Fibroblast of skin of scalp (primary cell): ENCODE measurements at places on chromosomes 7 and 10.

GRCh38 chr7:137670222-137671064, 176.3 kb downstream of the DGKI start:
- DNase-seq, result peak; percentile 78

DNA sequence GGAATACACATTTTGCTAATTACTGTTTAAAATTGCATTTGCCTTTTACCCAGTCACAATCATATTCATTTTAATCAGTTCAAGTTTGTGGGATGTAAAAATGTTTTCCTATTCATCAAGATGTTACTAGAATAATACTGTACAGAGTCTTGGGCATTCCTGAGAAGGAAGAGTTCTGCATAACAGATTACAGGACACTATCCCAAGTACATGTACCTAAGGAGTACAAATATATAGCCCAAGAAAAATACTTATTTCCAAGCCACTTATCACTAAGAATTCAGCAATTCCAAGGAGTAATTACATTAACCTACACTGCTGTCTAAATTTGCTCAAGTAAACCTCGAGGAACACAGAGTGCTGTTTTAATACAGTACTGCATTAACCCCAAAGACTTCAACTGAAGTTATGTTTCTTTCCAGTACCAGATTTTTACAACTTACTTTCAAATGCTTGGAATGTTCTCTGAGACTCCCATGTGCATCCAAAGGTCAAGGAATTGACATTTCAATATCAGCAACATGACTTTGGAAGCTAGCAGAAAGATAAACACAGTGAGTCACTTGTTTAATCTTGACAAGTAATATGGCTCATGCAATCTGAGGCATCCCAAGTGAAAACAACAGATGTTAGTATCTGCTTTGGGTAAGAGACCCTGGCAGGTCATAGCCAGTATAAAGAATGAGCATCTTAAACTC, 125.4 kb upstream of the BET1 start:
- peak; percentile 89 for DNase-seq

DNA sequence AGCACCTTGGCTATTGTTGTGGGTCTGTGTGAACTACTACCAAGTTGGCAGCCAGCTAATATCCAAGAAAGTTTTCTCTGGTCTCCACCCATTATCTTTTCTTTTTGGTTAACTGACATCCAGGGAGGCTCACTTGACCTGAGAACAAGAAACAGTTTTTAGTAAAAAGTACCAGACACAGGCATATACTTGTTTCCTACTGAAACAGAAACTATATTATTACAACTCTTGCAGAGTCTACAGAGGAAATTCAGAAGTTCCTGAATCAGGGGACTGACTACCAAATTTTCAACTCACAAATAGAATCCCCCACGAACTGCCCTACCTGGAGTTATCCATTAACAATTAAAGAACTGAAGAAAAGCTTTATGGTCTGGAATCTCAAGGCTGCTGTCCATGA, 168.9 kb downstream of the KCND2 start:
- DNase-seq, result no peak

- DNase-seq, result no peak
These were observed 666 bp downstream of the TMEM139 start for GRCh38 chr7:143285470-143285778.

DNA sequence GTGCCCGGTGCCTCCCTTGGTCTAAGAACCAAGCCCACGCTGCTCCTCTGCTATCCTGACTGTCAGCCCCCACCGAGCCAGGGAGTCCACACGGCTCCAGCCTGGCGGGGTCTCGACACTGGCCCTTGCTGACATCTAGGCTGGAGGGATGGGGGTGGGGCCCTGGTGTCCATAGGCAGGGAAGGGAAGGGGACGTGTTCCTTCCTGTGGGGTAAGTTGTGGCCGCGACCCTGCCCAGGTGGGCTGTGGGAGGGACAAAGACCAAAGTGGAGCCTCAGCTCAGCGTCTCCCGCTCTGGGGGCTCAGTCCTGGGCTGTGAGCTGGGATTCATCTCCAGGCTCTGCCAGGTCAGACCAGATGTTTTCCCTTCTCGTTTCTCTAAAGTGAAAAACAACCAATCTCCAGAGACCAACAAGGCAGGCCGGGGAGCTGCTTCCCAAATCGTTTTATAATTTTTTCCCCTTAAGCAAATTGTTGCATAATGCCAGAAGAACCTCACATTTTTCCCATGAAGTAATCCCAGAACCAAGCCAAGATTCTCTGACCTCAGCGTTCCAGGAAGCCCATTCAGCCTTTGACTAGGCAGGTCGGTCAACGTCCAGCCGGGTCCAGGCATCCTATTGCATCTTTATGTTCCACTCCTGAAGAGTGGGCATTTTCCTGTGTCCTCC, 101.2 kb downstream of the RGS10 start:
- DNase-seq, result peak; percentile 66

GRCh38 chr7:135164357-135165061, 6.0 kb downstream of the CYREN start:
- no peak for DNase-seq

- DNase-seq, result no peak
These were observed 223.5 kb downstream of the SNX13 start for GRCh38 chr7:17716816-17717215.

- no peak for DNase-seq
These were observed 7.5 kb downstream of the LMOD2 start for GRCh38 chr7:123663200-123663599.

DNA sequence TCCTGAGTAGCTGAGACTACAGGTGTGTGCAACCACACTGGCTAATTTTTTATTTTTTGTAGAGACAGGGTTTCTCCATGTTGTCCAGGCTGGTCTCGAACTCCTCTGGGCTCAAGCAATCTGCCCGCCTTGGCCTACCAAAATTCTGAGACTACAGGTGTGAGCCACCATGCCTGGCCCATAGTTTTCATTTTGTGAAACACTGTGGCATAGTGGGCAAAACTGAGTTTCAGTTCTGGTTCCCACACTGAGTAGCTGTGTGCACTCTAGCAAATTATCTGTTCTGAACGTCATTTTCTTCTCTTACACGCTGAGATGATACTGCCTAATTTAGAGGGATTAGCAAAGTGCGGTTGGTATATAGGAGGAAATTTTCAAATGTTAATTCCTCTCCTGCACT, 13.5 kb downstream of the ATP5MK start:
- DNase-seq, result no peak

DNA sequence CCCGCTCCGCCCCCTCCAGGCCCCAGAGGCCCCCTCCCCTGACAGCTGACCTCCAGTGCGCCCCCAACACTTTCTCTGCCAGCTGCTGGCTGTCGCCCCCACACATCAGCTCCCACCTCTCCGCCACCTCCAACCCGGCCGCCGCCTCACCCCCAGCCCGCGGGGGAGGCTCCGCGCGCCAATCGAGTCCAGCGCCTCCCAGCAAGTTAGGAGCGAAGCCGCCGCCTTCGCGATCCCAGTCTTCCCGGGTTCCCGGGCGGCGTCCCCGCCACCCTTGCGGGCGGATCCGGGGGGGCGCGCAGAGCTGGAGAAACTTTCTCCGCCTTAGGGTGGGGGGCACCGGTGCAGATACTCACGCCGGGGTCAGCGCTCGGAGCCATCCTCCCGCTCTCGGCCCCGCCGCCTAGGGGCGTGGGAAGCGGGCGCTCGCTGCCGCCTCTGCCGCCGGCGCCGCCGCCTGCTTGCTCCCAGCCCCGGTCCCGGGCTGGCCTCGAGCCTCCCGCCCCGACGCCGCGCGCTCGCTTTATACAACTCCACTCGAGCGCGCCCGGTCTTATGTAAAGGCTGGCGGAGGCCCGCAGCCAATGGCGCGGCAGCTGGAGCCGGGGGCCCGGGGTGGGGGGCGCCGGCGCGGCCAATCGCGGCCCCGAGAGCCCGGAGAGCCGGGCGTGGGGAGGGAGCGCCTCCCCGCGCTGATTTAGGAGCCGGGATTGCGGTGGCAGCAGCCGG, at the start of gene CRTAC1:
TSS of gene CRTAC1 (minus strand) at position 529 of the 729 bp plus-strand sequence. CDS start at position 380, 149 bp downstream.
- peak; percentile 37 for DNase-seq

DNA sequence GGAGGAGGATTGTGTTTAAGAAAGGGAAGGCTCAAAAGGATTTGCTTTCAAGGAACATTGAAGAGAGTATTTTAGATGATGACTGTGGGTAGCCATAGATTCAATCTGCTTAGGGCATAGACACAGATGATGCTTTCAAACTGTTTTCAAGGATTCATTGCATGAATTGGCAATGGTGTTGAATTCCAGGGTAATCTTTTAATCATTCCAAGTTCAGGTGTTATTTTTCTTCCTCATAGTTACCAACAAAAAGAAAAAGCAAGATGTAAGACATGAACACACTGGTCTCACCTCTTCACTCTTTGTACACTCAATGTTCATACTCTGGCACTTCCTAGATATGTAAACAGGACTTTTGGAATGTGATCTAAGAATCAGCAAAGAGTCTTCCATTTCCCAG, 167.0 kb upstream of the RHOBTB1 start:
- no peak for DNase-seq

- DNase-seq, result peak; percentile 61
These were observed 4.0 kb upstream of the CFAP58 start for GRCh38 chr10:104349623-104350126.

DNA sequence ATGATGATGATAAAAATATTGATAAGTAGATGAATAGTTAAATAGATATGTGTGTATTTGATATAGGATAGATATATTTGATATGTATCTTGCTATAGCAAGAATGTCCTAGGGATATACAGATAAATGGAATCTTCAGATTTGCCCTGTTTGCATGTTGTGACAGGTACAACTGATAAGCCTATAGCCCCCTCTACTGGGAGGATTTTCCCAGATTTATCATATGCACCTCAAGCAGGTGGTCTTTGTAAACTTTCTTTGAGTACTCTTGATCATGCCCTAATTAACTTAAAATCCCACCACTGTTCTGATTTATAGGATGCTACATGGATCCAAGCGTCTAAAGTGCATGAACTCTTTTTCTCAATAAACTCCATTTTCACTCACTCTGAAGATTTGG, 1050.7 kb downstream of the SORCS3 start:
- no peak for DNase-seq

GRCh38 chr7:37916017-37916672, 472 bp downstream of the SFRP4 start:
- no peak for DNase-seq

DNA sequence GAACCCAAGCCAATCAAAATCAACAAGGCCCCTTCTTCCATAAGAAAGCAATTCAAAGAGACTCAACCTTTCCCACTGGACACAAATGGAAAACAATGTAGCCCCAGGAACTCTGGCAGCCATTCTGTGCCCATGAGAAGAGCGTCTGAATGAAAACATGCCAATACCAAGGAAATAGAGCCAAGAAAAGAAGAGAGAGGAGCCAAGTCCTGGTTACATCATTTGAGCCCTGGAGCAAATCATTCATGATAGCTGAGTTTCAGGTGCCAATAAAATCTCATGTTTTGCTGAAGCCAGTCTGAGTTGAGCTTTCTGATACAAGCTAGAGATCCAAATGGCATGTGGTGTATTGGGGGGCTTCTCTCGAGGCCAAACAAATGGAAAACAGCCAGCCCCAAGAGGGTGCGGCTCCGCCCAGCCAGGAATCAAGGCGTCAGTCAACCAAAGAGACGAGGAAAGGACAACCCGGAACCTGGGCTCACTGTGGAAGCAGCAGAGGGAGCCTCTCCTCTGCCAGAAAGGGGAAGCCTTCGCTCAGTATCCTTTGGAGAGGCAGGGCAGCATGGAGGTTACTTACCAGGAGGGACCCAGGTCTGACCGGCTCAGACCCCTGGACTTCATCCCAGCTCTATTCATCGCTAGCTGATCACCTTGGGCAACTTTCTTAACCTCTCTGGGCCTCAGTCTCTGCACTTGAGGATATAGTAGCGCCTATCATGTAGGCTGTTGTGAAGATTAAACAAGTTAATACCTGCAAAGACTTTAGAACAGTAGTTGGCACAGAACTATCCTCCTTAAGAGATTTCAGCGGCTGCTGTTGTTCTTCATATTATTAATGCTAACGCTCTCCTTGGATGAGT, 61.8 kb downstream of the OAT start:
- no peak for DNase-seq

- DNase-seq, result peak; percentile 90
These were observed 269.2 kb downstream of the BAMBI start for GRCh38 chr10:28946479-28946878.

DNA sequence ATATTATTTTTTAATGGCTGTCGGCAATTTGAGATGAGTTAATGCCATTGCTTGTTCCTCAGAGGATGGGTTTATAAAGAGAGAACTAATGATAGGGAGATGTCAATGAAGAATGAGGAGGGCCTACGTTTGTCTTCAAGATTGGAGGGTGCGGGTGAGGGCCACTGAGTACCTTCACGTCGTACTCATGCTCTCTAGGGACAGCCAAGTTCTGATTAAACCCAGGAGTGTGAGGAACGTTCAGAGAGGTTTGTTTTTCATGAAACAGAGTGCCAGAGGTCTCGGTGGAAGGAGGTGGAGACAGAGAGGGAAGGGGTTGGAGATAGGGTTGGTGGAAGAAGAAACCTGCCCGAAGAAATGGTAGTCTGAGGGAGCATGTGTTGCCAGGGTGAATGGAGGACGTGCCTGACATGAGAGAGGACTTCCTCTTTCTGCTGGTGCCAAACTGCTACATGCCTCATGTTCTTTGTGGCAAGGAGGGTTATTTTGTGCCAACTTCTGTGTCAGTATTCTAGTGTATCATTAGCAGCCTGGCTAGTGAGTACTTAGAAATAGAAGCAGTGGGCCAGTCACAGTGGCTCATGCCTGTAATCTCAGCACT, 8.9 kb downstream of the DHTKD1 start:
- no peak for DNase-seq
